Effector memory CD8-positive, alpha-beta T cell (primary cell): ENCODE measurements at places on chromosomes 1 and 21.
A peak's percentile ranks its signal among the peaks of the same experiment; 100 is the strongest.

GRCh38 chr1:162192306-162192678 is 122.8 kb downstream of the NOS1AP start:
- no peaks in the 10 kb centered on the region for H3K4me1 ChIP-seq
- H3K4me3 ChIP-seq: no peak overlapping the region
- DNase-seq: no peak
- H3K27ac ChIP-seq: no peak overlapping the region
- peaks cover 35% of the 10 kb centered on the region for H3K27me3 ChIP-seq

DNA sequence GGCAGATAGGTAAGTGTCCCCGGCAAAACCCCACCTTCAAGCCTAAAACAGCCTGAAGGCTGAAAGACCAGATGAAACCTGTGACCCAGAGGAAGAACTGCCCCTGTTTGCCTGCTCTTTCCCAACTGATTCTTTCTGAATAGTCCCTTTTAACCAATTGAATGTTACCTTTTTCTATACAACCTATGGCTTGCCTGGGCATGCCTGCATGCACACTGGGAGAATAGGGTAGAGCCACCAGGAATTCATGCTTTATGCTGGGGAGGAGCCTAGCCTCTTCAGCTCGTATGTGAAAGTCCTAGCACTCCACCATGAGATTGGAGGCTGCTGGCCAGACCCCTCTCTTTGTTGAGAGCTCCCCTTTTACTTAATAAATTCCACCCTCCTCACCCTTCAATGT is 340.0 kb downstream of the PTBP2 start:
- DNase-seq: no peak
- H3K27me3 ChIP-seq: peaks cover 10% of the 10 kb centered on the region
- no peak overlapping the region for H3K4me3 ChIP-seq
- no peak overlapping the region for H3K27ac ChIP-seq
- no peaks in the 10 kb centered on the region for H3K4me1 ChIP-seq
- peaks cover 1% of the 10 kb centered on the region for H3K36me3 ChIP-seq

DNA sequence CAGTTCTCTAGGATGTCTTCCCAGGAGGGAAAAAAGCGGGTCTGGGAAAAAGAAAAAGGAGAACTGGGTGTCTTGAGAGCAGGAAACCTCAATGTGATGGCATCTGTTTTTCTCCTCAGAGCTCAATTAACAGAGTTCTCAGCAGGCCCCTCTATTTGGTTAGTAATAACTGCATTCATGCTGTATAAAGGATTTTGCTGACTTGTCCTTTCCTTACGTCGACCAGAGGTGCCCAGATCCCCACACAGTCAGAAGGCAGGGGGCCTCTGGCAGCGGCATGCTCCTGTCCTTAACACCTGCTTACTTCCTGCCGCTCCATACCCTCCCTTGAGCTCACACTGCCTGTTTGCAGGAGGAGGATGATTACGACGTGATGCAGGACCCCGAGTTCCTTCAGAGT is 12.3 kb downstream of the PSMD4 start:
- H3K27ac ChIP-seq: no peak overlapping the region
- no peak overlapping the region for H3K4me3 ChIP-seq
- H3K4me1 ChIP-seq: no peaks in the 10 kb centered on the region
- no peaks in the 10 kb centered on the region for H3K27me3 ChIP-seq
- no peak for DNase-seq

GRCh38 chr1:4699376-4700301 is 45.2 kb downstream of the AJAP1 start:
- no peaks in the 10 kb centered on the region for H3K36me3 ChIP-seq
- H3K4me3 ChIP-seq: no peak overlapping the region
- no peaks in the 10 kb centered on the region for H3K4me1 ChIP-seq
- no peak overlapping the region for H3K27ac ChIP-seq
- no peak for DNase-seq

GRCh38 chr1:153967107-153967999 is at the start of gene CREB3L4:
Gene CREB3L4 (plus strand): TSS chr1:153967902. CDS start chr1:153968526, 624 bp downstream.
- peak within 1 kb of the TSS; percentile 99 for H3K4me3 ChIP-seq
- peaks cover 8% of the 10 kb centered on the region for H3K36me3 ChIP-seq
- peak; percentile 77 for DNase-seq
- peaks cover 40% of the 10 kb centered on the region for H3K4me1 ChIP-seq

DNA sequence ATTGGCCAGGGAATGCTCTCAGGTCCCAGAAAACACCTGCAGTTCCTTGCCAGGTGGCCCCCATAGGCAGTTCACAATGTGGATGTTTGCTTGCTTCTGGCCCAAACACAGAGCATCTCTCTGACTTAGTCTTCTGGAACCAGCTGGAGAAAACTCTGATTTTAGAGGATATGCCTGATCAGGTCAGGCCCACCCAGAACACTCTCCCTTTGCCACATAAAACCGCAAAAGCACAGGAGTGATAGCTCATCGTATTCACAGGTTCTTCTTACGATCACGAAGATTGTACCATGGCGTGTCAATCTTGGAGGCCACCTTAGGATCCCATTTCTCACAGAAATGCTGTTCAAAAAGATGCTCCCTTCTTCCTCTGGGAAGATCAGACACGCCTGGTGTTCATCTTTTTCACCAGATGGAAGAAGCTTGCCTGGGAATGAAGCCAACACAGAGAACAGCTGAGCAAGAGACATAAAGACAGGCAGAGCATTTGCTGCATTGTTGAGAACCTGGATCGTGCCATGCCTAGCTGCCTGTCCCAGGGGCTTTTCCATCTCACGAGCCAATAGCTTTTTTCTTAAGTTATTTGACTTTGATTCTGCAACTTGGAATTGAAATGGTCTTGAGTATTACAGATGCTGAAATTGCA is 11.6 kb upstream of the CD247 start:
- H3K27me3 ChIP-seq: no peaks in the 10 kb centered on the region
- peaks cover 2% of the 10 kb centered on the region for H3K36me3 ChIP-seq
- H3K27ac ChIP-seq: peak overlapping the region; percentile 25
- H3K4me3 ChIP-seq: no peak overlapping the region
- DNase-seq: no peak

- no peaks in the 10 kb centered on the region for H3K36me3 ChIP-seq
- H3K27ac ChIP-seq: no peak overlapping the region
- no peak for DNase-seq
- no peak overlapping the region for H3K4me3 ChIP-seq
- no peaks in the 10 kb centered on the region for H3K4me1 ChIP-seq
Measured at GRCh38 chr21:20971296-20971921, 26.8 kb upstream of the NCAM2 start.

- peak overlapping the region; percentile 75 for H3K4me3 ChIP-seq
- DNase-seq: no peak
- H3K36me3 ChIP-seq: peaks cover 20% of the 10 kb centered on the region
- H3K27ac ChIP-seq: peak overlapping the region; percentile 97
- H3K27me3 ChIP-seq: no peaks in the 10 kb centered on the region
- peaks cover 22% of the 10 kb centered on the region for H3K4me1 ChIP-seq
Measured at GRCh38 chr21:36297406-36297937, 22.5 kb upstream of the MORC3 start.

DNA sequence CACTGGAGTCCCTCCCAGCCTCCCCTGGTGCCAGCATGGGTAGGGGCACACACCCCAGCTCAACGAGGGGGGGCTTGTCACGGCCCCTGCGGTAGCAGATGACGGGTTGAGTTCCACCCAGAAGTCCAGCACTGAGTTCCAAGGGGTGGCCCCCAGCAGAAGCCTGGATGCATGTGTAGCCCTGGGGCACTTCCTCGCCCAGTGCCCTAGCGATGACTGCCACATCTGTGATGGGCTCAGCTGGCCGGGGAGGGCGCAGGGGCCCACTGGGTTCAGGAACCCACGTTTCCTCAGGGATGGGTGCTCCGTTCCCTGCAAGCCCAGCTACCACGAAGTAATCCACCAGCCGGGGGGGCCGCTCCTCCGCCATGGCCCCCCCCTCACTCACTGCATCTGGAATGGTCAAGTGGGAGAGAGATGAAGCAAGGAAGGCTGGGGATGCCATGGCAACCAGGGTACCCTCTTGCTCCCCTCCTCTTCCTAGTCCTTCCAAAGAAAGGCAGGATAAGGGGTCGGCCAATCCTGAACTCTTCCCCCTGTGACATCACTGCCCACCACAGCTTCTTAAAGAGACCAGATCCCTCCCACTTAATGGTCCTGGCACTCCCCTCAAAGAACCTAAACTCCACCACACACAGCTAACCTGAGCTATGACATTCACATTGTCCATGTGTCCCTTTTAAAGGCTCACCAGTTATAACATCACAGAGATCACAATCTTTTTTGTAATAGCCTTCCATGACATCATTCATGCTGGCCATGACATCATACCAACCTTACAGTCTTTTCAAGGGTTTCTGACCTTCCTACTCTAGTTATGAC is 2.3 kb downstream of the DENND4B start:
- H3K4me3 ChIP-seq: peak overlapping the region; percentile 93
- H3K27me3 ChIP-seq: no peaks in the 10 kb centered on the region
- H3K36me3 ChIP-seq: peaks cover 65% of the 10 kb centered on the region
- peak; percentile 23 for DNase-seq
- H3K4me1 ChIP-seq: peaks cover 55% of the 10 kb centered on the region
- peak overlapping the region; percentile 96 for H3K27ac ChIP-seq

- no peaks in the 10 kb centered on the region for H3K27me3 ChIP-seq
- no peak overlapping the region for H3K4me3 ChIP-seq
- H3K27ac ChIP-seq: no peak overlapping the region
Measured at GRCh38 chr21:32372755-32373154, 20.1 kb downstream of the URB1 start.

DNA sequence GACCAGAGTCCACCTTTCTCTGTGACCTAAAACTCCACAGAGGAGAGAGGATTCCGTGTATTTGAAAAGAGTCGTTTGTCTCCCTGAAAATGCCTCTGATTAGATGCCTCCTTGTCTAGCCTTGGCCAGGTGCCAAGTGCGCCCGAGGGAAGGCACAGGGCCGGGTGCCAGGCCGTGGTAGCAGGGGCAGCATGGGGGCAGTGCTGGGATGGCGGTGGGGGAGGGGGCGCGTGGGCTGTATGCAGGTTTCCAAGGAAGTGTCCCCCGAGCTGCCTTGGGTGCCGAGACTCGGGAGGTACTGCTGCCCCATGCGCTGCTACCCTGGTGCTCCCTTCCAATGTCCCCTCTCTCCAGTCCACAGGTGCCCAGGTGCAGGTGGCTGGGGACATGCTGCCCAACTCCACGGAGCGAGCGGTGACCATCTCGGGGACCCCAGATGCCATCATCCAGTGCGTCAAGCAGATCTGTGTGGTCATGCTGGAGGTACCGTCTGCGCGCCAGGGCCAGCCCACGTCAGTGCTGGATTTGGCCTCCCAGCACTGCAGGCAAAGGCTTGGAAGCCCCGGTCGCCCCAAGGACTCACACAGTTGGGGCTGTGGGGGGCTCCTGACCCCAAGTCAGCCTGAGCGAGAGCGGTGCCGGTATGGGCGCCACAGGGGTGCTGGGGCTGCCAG is 70.9 kb upstream of the COL6A1 start:
- no peak overlapping the region for H3K27ac ChIP-seq
- H3K27me3 ChIP-seq: peaks cover 72% of the 10 kb centered on the region
- H3K36me3 ChIP-seq: no peaks in the 10 kb centered on the region
- peaks cover 3% of the 10 kb centered on the region for H3K4me1 ChIP-seq
- DNase-seq: no peak

DNA sequence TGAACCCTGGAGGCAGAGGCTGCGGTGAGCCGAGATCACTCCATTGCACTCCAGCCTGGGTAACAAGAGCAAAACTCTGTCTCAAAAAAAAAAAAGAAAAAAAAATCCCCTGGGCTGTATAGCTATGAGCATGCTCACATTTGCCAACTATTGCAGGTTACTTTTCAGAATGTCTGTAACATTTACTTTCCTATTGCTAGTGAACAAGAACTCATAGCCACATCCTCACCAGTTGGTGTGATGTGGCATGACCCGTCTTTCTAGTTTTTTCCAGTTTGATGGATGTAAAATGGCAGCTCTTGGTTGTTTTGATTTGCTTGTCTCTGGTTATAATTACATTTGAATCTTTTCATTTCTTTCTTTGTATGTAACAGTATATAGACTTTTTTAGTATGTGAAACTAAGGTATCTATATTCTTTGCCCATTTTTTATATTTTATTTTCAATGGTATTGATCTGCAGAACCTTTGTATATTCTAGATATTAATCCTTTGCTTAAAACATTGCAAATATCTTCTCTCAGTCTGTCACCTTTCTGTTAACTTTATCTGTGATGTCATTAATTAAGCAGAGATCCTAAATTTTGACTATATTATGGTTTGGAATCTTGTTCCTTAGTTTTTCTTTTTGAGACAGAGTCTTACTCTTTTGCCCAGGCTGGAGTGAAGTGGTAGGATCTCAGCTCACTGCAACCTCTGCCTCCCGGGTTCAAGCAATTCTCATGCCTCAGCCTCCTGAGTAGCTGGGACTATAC is 11.6 kb downstream of the MED18 start:
- no peaks in the 10 kb centered on the region for H3K4me1 ChIP-seq
- H3K4me3 ChIP-seq: no peak overlapping the region
- DNase-seq: no peak
- no peak overlapping the region for H3K27ac ChIP-seq
- peaks cover 14% of the 10 kb centered on the region for H3K36me3 ChIP-seq

DNA sequence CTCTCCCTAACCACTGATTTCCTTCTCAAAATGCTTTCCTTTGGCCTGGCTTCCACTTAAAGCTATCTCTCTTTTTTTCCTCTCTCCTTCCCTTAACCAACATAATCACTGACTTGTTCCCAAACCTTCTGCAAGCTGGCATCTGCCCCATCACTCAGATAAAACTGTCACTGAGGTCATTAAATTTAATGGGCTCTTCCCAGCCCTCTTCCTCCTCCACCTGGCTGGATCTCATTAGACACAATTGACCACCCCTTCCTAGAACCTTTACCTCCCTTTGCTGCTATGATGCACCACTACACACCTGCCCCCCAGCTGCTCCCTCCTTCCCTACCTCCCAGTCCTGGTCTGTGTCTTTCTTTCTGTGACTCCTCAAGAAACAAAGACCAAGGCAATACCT is 44.0 kb upstream of the GJB5 start:
- H3K27me3 ChIP-seq: peaks cover 28% of the 10 kb centered on the region
- no peaks in the 10 kb centered on the region for H3K36me3 ChIP-seq
- no peaks in the 10 kb centered on the region for H3K4me1 ChIP-seq
- DNase-seq: no peak
- no peak overlapping the region for H3K4me3 ChIP-seq

DNA sequence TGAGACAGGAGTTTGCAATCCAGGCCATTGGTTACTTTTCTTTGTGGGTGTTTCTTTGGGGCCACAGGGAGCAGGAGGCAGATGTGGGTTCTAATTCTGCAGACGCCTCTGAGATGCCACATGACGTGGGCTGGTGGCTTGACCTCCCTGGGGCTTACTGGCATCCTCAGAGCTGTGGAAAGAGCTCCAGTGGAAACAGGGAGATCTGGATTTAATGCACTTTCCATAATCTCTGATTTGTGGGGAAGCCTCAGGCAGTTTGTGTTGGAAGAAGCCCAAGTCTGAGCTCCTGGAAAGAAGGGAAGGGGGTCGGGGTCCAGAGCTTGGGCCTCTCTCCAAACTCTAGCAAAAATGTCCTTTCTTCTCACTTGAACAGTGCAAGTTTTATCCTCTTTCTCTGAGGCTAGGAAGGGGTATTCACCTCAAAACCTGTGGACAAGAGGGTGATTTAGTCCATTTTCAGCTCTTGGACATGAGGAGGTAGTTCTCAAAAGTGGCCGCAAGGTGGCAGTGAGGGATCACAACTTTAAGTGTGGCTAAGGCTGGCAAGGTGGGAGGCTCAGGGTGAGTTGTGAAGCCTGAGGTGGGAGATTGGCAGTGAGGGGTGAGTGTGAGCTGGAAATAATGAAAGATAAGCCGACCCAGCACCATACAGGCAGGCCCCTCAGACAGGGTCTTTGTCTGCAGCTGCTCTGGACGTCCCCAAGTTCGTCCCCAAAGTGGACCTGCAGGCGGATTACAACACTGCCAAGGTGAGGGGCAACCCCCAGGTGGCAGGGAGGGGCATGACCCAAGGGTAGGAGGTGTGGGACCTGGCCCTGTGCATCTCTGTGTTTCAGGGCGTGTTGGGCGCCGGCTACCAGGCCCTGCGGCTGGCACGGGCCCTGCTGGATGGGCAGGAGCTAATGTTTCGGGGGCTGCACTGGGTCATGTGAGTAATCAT is 9.2 kb downstream of the IKBKE start:
- H3K27ac ChIP-seq: peak overlapping the region; percentile 7
- no peak overlapping the region for H3K4me3 ChIP-seq
- DNase-seq: peak; percentile 66
- H3K27me3 ChIP-seq: no peaks in the 10 kb centered on the region
